GM23248 (cell line): ENCODE measurements at places on chromosomes 7 and 10.

GRCh38 chr10:80583685-80584084, 46.0 kb downstream of the SH2D4B start:
- no peak for DNase-seq

DNA sequence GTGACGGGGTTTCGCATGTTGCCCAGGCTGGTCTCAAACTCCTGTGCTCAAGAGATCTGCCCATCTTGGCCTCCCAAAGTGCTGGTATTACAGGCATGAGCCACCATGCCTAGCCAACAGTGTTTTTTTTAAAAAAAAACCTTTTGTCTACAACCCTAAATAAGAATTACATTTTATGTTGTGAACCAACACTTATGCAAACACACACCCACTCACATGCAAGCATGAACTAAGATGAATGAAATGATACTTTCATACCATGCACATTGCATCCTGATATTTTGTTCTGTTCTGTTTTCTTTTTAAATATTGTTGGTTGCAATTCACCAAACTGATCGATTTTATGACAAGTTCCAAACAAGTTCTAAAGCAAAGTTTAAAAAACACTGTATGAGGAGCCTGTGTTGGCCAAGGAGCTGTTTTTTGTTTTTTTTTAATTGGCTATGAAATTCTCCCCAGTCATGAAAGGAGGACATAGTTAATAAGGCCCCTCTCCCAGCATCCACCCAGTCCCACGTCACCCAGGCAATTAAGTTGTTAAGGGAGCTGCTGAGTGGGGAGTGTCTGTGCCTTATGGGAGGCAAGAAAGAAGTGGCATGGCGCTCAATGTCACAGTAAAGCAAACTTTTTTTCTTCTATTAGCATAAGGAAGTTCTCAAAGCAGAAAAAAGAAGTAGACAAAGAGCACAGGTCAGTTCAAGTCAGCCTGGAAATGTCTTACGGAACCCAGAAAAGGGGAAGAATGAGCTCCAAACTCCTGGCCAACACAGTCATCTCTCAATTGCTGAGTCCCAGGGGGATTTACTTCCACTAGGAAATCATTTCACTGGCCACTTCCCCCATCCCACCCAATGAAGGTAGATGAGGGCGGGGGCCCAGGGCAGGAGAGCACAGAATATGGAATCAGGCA, 50.1 kb downstream of the NOD1 start:
- DNase-seq, result no peak

GRCh38 chr10:93495654-93496321, 624 bp upstream of the CEP55 start:
- peak; percentile 74 for DNase-seq

DNA sequence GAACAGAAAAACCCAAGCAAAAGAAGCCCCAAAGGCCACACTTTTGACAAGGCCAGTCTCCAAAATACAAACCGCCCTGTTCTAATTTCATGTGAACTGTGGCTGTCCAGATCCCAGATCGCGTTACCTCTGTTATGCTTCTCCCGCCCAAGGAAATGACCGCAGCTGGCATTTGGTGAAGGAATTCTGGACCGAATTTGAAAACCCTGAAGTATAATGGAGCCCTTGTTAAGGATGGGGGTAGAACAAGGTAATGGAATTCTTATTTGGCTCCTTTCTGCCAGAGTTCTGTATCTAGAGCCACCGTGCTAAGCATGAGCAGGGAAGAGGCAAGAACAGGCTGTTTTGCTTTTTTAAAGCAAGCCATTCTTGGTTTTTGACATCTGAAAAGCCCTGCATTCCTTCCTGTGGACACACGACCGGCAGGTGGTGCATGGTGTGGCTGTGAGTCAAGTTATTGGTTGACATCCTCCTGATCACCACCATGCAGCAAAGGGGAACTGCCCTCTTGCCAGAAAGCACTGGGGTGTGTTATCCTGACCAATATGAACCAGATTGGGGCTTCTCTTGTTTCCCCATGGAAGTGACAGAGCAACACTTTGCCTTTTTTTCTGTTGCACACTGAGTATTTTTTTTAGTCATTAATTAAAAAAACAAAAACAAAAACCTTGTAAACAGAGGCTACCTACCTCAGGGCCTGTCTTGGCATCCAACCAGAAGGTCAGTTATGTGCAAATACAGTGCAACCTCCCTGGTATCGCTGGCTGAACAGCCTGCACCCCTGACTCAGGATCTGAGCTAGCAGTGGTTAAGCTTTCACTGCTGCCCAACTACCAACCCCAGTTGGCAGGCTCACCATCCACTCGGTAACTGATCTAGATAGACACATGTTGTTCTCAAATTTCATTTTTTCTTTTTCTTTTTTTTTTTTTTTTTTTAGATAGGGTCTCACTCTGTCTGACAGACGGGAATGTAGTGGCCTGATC, 14.2 kb downstream of the UCMA start:
- peak; percentile 14 for DNase-seq

DNA sequence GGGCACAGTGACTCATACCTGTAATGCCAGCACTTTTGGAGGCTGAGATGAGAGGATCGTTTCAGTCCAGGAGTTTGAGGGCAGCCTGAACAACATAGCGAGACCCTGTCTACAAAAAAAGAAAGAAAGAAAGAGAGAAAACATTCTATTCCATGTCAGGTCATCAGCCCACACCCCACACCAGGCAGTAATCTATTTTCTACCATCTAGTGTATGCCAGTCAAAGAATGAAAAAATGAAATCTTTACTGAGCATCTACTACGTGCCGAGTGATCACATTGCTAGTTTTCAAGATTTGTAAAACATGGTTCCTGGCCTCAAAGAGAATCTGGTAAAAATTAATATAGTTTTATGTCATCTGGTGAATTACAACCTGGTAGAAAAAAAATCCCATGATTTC, 3.1 kb upstream of the EPHB4 start:
- DNase-seq, result no peak

- DNase-seq, result peak; percentile 40
Measured at GRCh38 chr10:88879534-88880281, at the start of gene STAMBPL1. Gene STAMBPL1, plus strand, starts transcription at chr10:88880245. Its CDS starts 21,464 bp downstream, at chr10:88901709.

DNA sequence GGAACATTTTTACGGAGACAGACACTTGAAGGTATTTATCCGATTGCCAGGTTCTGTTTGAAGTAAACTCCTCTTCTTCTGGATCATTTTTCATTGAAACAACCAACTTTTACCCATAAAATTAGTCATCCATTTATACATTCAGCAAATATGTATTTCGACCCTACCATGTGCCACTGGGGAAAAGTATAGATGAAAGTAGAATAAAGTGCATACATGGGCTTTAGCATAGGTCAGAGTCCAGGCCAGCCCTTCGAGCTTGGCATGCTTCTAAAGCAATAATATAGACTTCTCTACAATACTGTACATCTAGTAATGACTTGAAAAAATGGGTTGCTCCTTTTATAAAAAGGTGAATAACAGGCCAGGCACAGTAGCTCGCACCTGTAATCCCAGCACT, 10.1 kb downstream of the SLC25A16 start:
- peak; percentile 15 for DNase-seq

- no peak for DNase-seq
Measured at GRCh38 chr7:7793249-7793648, 74.8 kb upstream of the RPA3 start.

GRCh38 chr7:103003004-103003403, 71.6 kb downstream of the FBXL13 start:
- no peak for DNase-seq

DNA sequence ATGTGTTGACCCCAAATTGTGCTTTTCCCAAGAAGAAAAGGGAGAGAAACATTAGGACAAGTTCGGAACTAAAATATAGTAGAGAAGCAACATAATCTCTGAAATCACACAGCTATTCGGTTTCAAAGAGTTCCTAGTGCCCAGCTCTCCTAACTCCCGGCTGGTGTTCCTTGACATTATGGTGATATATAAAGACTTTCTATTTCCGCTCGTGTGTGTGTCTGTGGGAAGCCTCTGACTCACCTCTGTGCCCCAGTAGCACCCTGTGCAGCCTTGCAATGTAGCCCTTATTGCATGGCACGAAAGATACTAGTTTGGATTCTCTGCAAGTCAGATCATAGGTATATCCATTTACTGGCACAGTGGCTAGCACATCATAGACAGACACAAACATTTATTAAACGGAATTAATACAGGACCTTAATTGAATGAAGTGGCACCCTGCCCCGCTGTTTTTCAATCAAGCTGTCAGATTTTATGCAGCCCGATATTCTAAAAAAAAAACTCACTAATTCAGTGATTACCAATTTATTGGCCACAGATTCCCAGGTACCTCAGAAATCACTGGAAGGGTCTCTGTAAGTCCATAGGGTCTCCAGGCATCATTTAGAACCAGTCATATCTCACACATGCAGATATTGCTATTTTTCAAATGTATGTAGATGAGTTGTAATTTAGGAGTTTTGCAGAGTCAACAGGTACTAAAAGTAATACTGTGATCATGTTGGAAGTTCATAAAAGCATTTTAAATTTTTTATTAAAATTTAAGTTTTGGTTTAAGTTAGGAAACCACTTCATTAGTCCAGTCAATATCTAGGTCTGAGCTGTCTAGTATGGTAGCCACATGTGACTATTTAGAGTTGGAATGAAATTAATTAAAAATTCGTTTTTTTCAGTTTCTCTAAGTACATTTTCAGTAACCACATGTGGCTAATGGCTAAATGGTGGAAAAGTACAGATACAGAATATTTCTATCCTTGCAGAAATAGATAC, 43.3 kb downstream of the SFTPD start:
- peak; percentile 71 for DNase-seq

DNA sequence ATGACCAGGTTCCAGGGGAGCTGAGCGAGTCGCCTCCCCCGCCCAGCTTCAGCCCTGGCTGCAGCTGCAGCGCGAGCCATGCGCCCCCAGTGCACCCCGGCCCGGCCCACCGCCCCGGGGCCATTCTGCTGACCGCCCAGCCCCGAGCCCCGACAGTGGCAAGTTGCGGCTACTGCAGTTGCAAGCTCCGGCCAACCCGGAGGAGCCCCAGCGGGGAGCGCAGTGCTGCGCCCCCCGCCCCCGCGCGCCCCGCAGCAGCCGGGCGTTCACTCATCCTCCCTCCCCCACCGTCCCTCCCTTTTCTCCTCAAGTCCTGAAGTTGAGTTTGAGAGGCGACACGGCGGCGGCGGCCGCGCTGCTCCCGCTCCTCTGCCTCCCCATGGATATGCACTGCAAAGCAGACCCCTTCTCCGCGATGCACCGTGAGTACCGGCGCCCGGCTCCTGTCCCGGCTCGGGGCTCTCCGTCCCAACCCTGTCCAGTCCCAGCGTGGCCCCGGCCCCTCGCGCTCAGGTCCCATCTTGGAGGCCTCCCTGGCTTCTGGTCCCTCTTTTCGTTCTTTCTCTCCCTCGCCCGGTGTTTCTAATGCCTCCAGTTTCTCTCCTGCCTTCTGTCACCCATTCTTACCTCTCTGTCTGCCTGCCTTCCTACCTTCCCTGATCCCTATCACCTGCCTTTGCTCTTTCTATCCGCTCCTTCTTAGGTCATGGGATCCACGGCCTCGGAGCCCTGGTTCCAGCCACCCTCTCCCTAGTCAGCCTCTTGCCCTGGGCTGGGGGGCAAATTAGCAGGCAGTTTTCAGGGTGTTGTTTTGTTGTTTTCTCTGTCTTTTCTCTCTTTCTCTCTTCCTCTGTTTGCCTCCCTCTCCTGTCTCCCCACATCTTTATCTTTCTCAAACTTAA, 751 bp downstream of the PAX2 start:
- DNase-seq, result no peak

- DNase-seq, result no peak
Measured at GRCh38 chr7:371119-371778, 81.3 kb downstream of the FOXL3 start.

- DNase-seq, result peak; percentile 4
Measured at GRCh38 chr7:24587853-24588252, 14.6 kb downstream of the PALS2 start.

- peak; percentile 16 for DNase-seq
Measured at GRCh38 chr7:12320987-12321647, 82.5 kb downstream of the VWDE start.

GRCh38 chr10:34584164-34584563, 230.9 kb downstream of the PARD3 start:
- DNase-seq, result peak; percentile 89

DNA sequence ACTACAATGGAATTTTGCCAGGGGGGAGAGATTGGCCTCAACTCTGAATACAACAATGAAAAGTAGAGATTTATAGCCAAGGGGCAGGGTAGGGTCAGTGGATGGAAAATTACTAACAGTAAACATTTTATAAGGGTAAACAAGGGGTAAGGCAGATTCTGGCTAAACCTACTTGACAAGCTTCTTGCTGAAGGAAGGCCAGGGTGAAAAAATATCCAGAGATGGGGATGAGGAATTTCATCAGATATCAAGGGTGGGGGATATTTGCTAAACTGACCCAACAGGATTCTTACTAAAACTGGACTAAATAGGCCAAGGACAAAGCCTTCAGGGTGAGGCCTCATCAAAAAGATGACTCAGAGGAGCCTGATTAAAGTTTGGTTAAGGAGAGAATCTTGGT, 156.3 kb downstream of the RTKN2 start:
- no peak for DNase-seq

- DNase-seq, result peak; percentile 63
Measured at GRCh38 chr7:158672975-158673374, 31.6 kb downstream of the NCAPG2 start.

- no peak for DNase-seq
Measured at GRCh38 chr10:131215776-131216175, 95.7 kb downstream of the TCERG1L start.

DNA sequence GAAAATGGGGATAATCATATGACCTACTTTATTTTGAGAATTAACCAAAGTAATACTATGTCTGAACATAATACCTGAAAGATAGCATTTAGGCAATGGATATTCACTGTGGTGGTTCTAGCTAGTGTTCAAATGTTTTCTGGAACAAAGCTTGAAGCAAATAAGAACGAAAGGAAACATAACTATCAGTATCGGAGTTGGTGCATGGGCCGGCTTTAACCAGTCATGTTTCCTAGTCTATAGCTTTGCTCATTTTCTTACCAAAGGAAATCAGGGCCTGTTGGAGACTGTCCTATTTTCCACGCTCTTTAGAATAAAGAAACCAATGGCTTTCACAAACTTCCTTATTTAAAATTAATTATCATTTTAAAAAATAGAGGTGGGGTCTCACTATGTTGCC, 8.9 kb downstream of the IL2RA start:
- no peak for DNase-seq

DNA sequence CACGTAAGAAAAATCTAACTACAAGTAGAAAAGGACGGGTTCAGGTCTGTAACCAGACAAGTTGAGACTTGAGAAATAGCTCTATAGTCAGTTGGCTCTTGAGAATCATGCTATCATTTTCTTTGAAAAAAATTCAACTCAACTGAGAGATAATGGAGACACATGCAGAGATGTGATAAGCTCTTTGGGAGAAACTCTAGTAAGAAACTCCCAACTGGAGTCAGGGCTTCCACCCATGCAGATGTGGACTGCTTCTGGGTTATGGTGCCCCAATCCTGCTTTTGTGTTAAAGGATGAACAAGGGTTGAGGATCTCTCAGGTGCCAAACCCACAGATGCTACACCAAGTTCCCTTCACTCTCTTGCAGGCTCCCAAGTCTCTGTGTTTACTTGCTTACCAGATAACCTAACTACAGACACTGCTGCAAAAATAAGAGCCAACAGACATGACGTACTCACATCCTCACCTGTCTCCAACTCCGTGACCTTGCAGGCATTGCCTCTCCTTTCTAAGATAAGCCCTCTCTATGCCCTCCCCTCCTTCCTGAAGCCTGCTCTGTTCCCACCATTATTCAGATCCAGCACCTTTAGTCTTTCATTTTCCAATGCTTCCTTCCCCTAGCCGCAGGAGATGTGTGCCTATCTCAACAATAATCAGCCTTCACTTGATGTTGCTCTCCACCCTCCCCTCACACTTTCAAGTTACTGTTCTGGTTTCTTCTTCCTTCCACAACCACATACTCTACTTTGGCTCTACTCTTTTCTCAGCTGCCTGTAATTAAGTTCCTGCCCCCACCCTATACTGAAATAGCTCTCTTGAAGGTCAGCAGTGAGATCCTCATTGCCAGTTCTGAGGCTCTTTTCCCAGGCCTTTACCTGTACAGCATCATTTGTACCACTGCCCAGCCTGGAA, 130.0 kb downstream of the ICA1 start:
- no peak for DNase-seq
